PC-9 (cell line): ENCODE measurements at places on chromosomes 2 and 18. TPM values are rescaled to one million over a fixed set of nuclear protein-coding genes. Genes with fewer than 3 reads are reported as not detected.

QPCT gene
- 2.6 and 3.0 TPM in 2 replicates for total RNA-seq

RIT2 gene
- not detected in 2 replicates for total RNA-seq

PGAP1 gene
- 5.1 and 6.5 TPM in 2 replicates for total RNA-seq

GRP gene
- total RNA-seq, result not detected in 2 replicates

TMEM17 gene
- total RNA-seq, result 7.6 and 11.0 TPM in 2 replicates

NCKAP1 gene
- 274 and 308 TPM in 2 replicates for total RNA-seq

REG1B gene
- total RNA-seq, result not detected in 2 replicates

DYSF gene
- total RNA-seq, result 10.6 and 12.2 TPM in 2 replicates

AQP12B gene
- not detected in 2 replicates for total RNA-seq

LHCGR gene
- total RNA-seq, result not detected in 2 replicates

LIMS3 gene
- 1.4 and 2.3 TPM in 2 replicates for total RNA-seq

LYG2 gene
- total RNA-seq, result not detected in 2 replicates

NOSTRIN gene
- 0.48 and 0.68 TPM in 2 replicates for total RNA-seq

ANKRD53 gene
- not detected in 2 replicates for total RNA-seq

SNTG2 gene
- total RNA-seq, result not detected in 2 replicates

COL6A3 gene
- total RNA-seq, result 0.57 and 0.75 TPM in 2 replicates

BOLL gene
- not detected in 2 replicates for total RNA-seq

GPR155 gene
- 0.18 and 0.79 TPM in 2 replicates for total RNA-seq
